ENCODE measurements at places on chromosomes 7 and 10. TPM values are rescaled to one million over a fixed set of nuclear protein-coding genes. Genes with fewer than 3 reads are reported as not detected.

TAF6 gene
- total RNA-seq: 65.5 TPM

STK31 gene
- total RNA-seq: 0.21 TPM

- DNase-seq: no peak
Measured at GRCh38 chr7:127799535-127800305, 147.7 kb downstream of the SND1 start.

DNA sequence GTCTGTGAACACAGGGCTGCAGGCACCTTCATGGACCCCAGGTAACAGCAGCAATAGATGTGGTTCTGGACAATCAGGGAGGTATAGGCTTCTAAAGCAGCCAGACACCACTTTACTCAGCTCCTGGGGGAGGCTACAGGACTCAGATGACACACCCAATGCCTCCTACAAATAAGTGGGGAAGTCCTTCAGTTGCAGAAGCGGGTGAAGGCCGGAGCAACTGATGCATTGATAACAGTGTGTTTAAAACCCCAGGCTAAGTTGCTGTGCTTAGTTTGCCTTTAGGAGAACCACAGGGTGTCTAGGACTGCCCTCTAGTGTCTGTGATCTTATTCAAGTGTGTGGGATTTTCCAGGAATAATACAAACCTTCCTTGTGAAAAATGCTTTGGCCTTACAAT is 5.9 kb upstream of the ITGA8 start:
- DNase-seq: no peak

DNA sequence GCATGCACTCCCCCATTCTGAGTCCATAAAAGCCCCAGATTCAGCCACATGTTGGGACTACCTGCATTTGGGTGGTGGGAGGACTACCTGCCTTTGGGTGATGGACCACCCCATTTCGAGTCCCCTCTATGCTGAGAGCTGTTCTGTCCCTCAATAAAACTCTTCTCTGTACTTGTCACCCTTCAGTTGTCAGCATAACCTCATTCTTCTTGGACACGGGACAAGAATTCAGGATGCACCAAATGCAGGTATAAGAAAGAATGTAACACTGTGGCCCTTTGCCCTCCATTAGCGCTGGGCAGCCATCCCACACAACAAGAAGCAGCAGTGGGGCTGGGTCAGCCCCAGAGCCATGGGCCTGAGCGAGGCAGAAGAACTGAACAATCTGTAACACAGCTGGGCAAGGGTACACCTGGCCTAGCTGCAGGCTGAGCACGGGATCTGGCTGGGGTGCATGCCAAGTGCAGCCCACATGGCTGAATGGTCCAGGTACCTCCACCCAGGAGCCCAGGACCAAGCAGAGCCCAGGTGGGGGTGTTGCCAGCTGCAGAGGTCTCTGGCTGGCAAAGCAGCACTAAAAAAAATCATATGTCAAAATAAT is 1344.3 kb upstream of the LRRTM3 start:
- DNase-seq: no peak

DNA sequence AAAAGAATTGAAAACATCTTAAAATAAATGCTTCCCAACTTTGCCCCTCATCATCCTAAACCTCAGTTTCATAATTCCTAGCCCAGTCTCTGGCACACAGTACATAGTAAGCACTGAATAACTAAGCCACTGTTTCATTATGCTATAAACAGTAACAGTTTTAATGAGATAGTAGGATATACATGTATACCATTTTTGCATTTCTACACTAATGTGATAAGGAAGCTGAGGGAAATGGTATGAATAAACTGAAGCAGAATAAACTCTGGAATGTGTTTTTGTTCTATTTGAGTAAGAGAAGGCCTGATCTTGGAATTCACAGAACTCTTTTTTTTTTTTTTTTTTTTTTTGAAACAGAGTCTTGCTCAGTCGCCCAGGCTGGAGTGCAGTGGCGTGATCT is 8.8 kb downstream of the NAPEPLD start:
- DNase-seq: no peak

DNA sequence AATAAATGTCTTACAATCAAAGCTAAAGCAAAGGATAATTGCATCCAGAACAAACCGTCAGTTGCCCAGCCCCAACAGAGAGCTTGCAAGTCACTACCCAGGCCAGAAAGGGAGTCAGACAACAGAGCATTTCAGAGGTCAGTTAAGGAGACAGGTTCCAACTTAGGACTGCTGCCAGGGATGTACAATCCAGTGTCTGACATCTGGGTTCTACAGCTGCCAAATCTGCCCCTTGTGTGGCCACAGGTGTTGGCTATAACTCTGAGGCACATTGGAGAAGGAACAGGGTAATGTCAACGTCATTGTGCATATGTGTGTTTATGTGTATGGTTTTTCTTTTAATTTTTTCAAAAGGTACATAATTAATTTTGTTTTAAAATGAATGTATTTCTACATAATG is 85.2 kb upstream of the GLCCI1 start:
- DNase-seq: no peak

DNA sequence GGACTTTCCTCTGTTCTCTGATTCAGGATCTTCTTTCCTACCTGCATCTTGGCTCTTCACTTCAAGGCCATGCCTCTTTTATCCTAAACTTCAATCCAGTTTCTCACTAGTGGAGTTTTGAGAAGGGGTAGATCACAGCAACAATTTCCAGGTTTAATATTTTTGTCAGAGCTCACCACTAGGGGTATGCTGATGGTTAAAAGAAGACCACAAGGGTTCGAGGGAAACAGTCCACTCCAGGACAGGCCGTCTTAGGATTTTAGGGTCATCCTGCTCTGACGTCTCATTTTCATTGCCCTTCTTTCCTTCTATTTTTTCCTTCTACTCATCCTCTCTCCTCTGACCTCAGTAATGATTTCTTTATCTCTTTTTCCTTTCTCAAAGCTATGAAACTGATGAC is 11.3 kb downstream of the STAG3 start:
- DNase-seq: no peak

Measured in activated CD4-positive, alpha-beta T cell treated with anti-CD3 and anti-CD28 coated beads, Interleukin-2, amount 10 ng/mL, durations not matched to agents 7 days and 5 days (primary cell).